ENCODE measurements at places on chromosomes 13 and 19. TPM values are rescaled to one million over a fixed set of nuclear protein-coding genes. Genes with fewer than 3 reads are reported as not detected.
A peak's percentile ranks its signal among the peaks of the same experiment; 100 is the strongest.

DNA sequence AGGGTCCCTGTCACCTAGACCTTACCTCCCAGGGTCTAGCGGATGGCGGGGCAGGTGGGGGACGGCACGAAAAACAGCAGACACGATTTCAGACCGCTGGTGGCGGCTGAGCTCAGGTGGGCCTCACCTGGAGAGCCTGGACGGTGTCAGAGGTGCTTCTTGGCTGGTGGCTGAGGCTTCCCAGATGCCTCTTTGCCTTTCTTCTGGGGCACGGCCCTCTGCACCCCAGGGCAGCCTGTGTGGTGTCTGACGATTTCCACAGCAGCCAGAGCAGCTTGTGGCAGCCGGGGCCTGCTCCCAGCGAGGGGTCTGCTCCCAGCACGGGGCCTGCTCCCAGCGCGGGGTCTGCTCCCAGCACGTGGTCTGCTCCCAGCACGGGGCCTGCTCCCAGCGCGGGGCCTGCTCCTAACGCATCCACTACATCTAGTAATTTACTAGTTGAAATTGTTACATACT is 66.7 kb downstream of the ATP11A start:
- no peak for DNase-seq

DNA sequence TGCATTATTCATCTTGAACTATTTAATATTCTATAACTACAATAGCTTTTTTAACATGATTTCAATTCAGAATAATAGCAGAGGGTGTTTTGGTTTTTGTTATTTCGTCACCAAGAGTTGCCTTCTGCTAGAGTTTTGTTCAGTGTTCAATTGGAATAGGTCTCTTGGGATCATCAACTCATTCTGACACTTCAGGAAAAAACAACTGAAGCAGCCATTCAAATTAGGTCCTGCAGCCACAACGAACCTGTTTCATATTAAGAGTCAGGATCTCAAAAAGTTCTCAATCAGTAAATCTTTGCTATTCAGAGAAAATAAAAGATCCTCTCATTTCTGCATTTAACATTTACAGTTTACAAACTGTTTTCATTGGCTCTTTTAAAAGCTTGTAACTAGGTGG is 2.4 kb upstream of the CHAMP1 start:
- DNase-seq, result no peak

DNA sequence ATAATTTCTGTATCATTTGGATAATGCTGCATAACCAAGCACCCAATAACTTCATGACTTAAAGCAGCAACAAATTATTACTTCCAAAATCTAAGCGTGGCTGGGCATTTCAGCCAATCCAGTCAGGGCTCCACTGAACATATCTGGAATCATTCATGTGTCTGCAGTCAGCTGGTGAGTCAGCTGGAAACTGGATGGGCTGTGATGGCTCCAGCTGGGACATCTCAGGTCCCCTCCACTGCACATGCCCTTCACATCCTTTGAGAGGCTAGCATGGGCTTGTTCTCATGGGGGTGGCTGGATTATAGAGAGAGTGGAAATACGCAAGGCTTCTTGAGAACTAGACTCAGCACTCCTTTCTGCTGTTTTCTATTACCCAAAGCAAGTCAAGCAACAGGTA is 961.9 kb downstream of the DIAPH3 start:
- DNase-seq, result no peak

- DNase-seq, result no peak
Observed at GRCh38 chr13:79973533-79973963, 367.4 kb downstream of the SPRY2 start.

- DNase-seq, result no peak
Observed at GRCh38 chr13:75368167-75368566, 113.8 kb downstream of the TBC1D4 start.

- DNase-seq, result peak; percentile 50
Observed at GRCh38 chr19:41646589-41647204, 19.8 kb upstream of the CEACAM4 start.

DNA sequence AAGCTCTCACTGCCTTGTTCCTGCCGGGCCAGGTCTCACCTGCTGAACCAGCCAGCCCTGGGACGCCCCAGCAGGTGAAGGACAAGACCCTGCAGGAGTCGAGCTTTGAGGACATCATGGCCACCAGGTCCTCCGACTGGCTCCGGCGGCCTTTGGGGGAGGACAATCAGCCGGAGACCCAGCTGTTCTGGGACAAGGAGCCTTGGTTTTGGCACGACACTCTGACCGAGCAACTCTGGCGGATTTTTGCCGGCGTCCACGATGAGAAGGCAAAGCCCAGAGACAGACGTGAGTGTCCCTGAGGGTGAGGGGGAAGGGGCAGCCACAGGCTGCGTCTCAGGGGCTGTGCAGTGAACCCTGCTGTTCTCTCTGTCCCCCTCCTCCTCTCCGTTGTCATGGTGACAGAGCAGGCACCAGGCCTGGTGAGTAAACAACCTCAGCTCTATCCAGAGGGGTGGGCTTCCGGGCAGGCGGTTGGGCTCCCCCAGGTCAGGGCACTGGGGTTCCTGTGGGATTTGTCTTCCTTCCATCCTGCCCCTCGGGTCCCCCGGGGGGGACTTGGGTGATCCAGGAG is 9.7 kb downstream of the TLE6 start:
- DNase-seq, result no peak

- no peak for DNase-seq
Observed at GRCh38 chr13:110500341-110500740, 61.2 kb downstream of the RAB20 start.

DNA sequence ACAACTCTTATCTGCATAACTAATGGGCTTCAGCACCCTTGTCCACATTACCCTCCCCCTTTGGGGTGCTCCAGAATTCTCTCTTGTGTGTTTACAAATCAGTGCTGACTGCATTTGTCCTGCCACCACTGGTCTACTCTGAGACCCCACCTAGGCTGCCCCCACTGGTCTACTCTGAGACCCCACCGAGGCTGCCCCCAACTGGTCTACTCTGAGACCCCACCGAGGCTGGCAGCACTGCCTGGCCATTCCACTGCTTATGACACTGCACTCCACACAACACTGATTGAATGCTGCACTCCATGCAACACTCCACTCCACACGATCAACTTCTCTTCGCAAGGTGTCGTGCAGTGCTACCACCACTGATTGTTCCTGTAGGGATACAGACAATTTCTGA is 1459.2 kb upstream of the SLC10A2 start:
- no peak for DNase-seq

GRCh38 chr13:45575146-45575829 is 40.3 kb downstream of the ERICH6B start:
- no peak for DNase-seq

- DNase-seq, result no peak
Observed at GRCh38 chr13:59176775-59177174, 987.0 kb downstream of the DIAPH3 start.

DNA sequence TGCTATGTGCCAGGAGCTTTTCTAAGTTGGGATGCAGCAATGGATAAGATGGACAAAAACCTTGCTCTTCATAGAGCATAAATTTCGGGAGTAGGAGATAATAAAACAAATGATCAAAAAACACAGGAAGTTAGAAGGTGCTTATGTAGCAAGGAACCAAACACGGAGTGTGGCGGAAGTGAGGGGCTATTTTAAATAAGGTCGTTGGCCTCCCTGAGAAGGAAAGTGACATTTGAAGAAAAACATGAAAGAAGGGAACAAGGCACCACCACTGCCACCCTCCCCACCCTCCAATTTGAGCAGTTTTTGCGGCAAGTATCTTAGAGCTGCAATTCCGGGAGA is 3.2 kb upstream of the GSX1 start:
- DNase-seq, result no peak

GRCh38 chr13:32903720-32904119 is 112.5 kb upstream of the KL start:
- DNase-seq, result no peak

- DNase-seq, result no peak
Observed at GRCh38 chr13:114073881-114074612, 58.4 kb downstream of the RASA3 start.

- DNase-seq, result no peak
Observed at GRCh38 chr19:28028881-28029444, 1184.0 kb downstream of the UQCRFS1 start.

GRCh38 chr13:26498656-26499601 is 58.6 kb upstream of the WASF3 start:
- DNase-seq, result no peak

Gene ZNF850
- 16.9 TPM for total RNA-seq

Gene FAM83E
- total RNA-seq, result 2.7 TPM

Gene ZNF626
- total RNA-seq, result 17.8 TPM

Gene IL17D
- total RNA-seq, result not detected

Gene RNF225
- total RNA-seq, result 0.83 TPM

Gene ZNF91
- total RNA-seq, result 56.8 TPM

Gene SLC25A41
- total RNA-seq, result 1.0 TPM

Gene CRYL1
- 14.9 TPM for total RNA-seq

Gene ZNF791
- total RNA-seq, result 42.7 TPM

Gene PTH2
- total RNA-seq, result not detected
